ENCODE measurements at places on chromosomes 5 and 9. TPM values are rescaled to one million over a fixed set of nuclear protein-coding genes. Genes with fewer than 3 reads are reported as not detected.

GRCh38 chr5:136666970-136667620, 301.8 kb upstream of the TRPC7 start:
- no peak for DNase-seq

DNA sequence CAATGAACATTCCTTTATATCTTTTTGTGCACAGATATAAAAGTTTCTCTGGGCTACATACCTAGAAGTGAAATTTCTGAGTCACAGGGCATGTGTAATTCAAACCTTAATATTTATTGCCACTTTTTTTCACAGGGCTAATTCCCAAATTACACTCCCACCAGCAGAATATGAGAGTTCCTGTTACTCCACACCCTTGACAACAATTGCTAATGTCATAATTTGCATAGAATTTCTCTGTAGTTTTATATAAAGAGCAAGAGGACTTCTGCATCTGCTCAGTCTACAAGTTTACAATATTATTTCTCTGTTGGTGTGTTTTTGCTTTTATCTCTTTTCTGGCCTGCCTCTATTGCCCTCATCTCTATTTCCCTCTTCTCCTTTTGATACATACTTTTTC, 518.5 kb downstream of the ZNF608 start:
- DNase-seq, result no peak

DNA sequence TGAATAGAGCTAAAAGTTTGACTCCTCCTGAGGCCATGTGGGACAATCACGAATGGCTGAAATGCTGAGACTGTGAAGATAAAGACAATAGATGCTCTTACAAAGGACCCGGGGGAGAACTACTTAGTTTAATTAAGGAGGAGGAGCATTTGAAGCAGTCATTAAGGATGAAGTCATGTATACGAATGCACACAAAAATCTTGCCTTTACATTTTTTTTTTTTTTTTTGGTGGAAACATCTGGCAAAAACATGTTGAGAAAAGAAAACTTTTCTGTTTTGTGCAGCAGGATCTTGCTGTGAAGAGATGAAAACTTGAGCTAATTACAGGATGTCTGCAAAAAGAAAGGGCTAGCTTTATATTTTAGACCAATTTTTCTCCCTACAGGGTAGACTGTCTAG, 42.3 kb upstream of the NR3C1 start:
- peak; percentile 88 for DNase-seq

DNA sequence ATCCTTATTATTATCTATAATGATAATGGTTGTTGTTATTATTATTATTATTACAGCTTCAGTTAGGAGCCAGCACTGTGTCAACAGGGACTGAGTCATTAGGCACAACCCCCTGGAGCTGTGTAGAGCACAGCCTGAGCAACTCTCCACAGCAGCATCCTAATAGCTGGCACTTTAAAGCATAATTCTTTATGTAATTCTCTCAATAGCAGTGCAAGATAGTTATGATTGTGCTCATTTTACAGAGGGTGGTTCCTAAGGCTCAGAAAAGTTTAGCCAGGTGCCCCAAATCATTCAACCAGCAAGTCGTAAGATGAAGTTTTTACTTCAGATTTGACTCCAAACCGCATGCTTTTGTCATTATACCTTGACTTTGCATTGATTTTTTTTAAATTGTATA, 390.3 kb downstream of the ANXA1 start:
- no peak for DNase-seq

DNA sequence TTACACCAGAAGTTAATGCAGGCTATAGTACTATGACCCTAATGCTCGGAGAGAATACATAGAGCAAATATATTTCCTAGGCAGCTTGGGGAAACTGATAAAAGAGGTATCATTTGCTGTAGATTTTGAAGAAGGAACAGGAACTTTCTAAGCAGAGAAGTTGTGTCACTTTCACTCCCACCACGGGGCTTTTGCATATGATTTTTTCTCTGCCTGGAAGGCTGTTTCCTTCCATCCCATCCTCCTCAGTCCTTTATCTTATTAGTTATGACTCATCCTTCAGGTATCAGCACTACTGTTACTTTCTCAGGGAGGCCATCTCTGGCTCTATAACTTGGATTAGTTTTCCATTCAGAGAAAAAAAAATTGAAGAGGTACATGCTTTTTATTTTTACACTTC, 2006.1 kb upstream of the WWC1 start:
- no peak for DNase-seq

The SPINK5 gene
- not detected for total RNA-seq

Measured in Karpas-422 (cell line).